Activated CD8-positive, alpha-beta T cell treated with anti-CD3 and anti-CD28 coated beads for 36 hours (primary cell): ENCODE measurements at places on chromosomes 7 and 10.
A peak's percentile ranks its signal among the peaks of the same experiment; 100 is the strongest.

GRCh38 chr7:17421941-17422340 lies 123.5 kb downstream of the AHR start:
- no peak for DNase-seq

DNA sequence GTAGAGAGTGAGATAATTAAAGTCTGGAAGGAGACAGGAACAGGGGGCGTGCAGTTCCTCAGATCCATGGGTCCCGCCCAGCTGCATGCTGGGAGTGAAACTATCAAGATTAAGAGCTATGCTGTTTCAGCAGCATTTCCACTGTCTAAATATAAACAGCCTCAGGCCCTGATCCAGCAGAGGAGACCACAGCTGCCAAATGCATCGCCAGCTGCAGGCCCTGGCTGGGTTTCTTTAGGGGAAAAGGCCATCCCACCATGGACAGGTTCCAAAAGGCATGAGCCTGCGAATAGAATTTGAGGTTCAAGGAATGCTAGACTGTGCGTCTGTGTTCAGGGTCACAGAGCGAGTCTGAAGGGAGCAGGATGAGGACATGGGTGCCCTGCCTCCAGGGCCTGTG lies 411.4 kb downstream of the PAXIP1 start:
- no peak for DNase-seq

GRCh38 chr10:79258894-79259293 lies 88.4 kb upstream of the PPIF start:
- DNase-seq, result no peak

DNA sequence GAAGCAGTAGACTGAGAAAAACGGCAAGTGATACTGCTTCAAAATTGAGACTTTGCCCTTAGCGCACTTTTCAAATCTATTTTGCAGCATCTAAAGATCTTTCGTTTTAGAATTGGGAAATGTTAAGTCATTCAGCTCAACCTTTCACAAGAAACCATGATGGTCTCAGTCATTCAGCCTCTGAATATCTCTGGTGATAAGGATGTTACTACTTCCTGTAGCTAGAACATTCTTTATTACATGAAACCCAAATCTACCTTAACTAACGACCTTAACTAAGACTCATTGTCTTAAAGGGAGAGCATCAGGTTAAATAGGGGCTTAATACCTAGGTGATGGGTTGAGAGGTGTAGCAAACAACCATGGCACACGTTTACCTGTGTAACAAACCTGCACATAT lies 26.4 kb upstream of the AKR1B10 start:
- DNase-seq, result no peak

- DNase-seq, result no peak
These were observed 7.1 kb downstream of the HTRA1 start for GRCh38 chr10:122468307-122468925.

DNA sequence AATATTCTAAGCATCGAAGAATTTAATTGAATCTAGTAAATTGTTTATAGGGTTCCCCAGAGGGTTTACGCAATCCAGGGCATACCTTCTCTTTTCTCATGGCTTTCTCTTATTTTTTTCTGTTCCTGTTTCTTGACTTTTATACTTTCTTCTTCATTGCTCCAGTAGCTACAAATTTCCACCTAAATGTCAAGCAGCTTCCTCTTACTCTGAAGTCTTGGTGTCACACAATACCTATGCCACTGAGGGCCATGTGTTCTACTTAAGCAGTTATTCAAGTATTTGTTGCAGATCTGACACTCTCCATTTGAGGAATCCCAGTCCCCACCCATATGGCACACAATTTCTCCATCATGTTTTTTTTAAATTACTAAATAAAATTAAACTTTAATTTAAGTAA lies 343.1 kb upstream of the MBL2 start:
- no peak for DNase-seq

DNA sequence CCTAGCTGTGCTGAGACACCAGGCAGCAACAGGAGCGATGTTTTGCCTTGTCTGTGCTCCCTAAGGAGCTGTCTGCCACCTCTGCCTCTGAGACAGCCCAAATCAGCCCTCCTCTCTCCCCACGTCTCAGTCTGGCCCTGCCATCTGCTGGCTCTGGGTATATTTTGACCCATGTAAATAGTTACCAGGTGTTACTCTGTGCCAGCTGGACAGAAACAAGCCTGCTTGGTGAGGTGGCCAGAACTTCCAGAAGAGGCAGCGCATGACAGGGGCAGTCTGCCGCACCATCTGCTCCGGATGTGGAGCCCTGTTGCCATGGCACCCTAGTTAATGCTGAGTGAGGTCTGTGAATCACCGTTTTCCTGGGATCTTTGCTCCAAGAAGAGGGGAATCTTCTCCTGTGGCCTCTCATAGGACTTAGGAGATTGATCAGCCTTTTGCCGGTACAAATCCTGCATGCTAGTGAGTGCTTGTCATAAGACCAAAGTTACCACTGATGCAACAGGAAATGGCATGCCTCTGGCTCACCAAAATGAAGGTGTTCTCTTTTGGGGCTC lies 31.8 kb downstream of the GSTO2 start:
- DNase-seq, result peak; percentile 48
